ENCODE measurements at places on chromosomes 5 and 9.

DNA sequence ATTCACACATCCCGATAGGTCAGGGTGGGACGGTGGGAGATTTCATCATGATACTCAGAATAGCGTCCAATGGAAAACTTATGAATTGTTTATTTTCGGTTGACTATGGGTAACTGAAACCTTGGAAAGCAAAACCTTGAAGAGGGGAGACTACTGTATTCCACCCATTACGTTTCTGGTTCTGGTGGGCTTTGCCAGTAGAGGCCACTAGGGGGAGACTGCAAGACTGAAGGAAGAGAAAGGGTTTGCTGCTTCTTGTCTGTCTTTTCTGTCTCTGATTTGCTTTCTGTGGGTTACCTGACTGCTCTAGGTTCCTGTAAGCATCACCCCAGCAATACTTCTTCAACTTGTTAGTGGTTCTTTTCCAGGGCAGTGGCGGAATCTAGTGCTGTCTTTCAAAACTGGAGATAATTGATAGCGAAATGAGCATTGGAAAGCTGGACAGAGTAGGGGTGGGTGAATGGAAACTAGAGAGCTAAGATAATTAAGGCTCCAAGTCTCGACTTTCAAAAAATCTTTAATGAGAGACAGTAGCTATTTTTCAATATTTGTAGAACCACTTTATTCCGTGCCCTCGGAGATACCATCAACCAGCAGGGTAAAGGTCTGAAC is 27.0 kb downstream of the GRIN3A start:
- ATAC-seq, result no peak

DNA sequence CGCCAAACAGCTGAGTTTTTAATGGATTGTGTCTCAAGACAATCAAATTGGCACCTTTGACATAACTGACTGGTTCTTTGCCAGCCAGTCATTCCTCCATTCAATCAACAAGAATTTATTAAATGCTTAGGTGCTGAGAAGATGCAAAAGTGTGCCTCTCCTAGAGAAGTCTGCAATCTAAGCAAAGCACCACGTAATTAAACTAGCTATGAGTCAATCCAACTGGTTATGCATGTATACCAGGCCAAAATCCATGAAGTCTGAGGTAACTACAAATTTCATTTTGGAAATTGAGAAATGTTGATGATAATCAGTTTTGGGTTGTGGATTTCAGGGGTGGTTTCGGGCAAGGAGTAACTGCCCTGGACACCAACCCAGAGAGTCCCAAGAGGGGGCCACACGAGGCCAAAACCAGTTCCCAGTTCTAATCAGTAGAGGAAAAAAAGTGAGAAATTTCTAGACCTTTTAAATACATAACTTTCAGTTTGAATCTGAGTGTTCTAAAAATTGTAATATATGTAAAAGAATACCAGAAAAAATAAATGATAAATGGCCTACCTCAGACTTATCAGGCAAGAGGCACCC is 92.6 kb downstream of the EFNA5 start:
- ATAC-seq, result peak; percentile 45

DNA sequence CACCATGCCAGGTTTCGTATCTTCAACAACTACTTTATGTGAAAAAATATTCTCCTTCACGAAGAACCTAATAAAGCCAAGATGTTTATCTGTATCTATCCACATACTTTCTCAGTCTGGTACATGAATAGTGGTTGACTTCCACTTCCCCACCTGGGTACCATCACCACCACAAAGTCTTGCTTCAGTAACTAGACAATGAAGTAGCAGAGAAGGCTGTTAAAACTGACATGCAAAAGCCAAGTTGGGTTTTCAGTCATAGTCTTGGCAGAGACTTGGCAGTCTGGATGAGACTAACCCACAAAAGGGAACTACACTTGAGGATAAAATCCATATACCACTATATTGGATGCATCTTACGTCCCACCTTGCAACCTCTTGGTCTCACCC is 5.0 kb downstream of the P4HA2 start:
- ATAC-seq, result no peak

DNA sequence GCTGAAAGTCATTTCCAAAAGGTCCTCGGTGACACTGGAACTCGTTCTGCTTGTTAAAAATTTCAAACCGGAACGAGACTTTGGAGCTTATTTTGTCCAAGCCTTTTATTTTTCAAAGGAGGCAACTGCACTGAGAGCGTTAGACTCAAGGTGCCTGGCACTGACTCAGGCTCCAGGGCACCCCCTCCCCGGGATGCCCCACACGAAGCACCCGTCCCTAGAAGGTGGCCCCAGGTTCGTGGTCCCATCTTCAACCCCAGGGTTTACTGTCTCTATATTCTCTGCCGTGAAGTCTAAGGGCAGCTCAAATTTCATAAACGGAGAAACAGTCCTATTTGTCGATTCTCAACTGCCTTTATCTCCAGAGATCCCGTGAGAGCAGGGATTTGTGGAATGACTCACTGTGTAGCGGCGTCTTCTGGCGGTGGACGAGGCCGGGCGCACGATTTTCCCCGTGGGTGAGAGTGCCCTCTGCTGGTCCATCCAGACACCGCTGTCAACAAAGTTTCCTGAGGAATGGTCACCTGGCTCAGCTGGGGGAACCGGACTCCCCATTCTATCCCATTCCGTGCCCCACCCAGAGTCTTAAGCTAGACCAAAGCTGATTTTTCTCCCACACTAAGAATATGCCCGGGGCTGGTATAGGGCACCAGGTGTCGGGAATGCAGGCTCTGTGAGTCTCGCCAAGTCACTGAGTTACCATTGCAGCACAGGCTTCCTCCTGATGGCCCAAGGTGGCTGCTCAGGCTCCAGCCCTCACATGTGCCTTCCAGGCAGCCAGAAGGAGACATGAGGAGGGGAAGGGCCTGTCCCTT is 27.1 kb upstream of the SLC6A19 start:
- peak; percentile 95 for ATAC-seq

DNA sequence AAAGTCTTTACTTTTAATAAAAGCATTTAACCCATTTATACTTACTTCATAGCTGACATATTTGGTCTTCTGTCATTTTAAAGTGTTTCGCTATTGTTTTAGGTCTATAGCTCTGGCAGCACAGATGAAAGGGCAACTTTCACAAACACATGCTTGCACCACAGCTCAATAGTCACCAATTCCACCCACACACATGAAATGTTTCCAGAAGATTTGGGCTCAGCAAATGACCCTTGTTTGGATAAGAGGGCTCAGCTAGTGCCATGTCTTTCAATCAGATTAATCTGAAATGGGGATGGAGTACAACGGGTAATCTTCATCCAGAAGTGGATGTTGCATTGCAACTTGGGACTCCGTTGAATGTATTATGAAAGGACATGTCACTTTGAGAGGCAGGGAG is 176.0 kb downstream of the FGF18 start:
- no peak for ATAC-seq

DNA sequence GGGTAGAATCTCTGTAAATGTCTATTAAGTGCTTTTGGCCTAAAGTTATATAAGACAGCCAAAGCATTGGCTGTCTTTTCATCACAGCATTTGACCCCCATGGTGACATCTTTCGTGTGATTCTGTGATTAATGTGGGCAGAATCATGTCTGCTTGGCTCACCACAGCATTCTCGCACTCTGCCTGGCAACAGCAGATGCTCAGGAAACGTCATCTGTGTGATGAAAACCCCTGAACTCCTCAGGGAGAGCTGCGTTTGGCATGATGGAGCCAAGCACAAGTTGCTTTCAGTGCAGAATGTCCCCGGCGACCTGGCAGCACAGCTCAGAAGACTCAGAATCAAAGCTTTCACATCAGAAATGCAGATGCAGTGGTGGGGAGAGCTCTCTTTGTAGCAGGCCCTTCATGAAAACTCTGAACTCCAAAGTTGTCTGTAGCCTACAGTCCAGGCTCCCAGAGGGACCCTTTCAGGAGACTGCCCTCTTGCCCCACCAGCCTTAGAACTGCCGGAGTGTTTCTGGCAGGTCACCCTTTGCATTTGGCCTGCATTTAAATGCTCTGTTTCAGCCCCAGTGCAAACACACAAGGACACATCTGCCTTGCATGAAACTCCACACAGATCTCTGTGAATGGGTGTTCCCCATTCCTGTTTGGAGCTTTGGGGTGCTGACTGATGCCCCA is 155.6 kb upstream of the PANK3 start:
- peak; percentile 97 for ATAC-seq

GRCh38 chr9:92669527-92669889 is 423 bp downstream of the IPPK start:
- peak; percentile 6 for ATAC-seq

DNA sequence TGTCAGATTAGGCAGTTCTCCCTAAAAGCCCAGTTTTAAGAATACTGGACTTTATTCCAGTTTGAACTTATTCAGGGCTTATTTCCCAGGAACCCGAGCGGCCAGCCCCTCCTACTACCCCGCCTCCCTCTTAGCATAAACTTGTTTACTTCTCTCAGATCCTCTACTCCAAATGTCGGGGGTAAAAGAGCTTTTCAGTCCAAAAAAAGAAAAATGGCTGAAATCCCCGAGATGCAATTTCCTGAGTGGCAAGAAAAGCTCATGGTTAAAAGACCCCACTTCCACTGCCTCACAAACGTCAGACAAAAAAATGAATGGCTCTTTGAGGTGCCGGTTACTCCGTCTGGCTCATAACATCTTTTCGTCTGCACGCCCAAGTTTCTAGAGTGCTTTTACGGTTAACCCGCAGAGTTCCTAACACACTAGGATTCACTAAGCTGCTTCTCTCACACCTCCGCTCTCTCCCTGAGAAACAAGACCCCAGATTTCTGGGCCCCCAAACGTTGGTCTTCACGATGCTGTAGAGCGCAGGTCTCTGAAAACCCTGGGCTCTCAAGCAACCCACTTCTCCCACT is 402 bp downstream of the BRD8 start:
- peak; percentile 14 for ATAC-seq

DNA sequence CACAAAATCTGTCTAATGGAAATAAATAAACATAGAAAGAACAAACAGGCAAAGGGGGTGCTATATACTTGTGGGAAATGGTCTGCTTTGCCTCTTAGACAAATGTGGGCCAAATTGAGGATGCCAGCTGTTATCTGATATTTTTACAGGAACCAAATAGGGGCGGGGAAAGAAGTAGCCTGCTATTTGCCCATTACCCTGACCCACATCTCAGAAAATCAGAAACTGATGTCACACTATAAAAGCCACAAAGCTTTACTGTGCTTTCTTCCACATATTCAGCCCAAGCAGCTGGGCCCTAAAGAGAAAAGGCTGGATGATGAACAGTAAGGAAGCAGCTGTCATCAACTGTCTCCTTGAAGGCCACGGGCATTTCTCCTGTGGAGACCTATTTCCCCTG is 97.3 kb downstream of the ELAVL2 start:
- no peak for ATAC-seq

DNA sequence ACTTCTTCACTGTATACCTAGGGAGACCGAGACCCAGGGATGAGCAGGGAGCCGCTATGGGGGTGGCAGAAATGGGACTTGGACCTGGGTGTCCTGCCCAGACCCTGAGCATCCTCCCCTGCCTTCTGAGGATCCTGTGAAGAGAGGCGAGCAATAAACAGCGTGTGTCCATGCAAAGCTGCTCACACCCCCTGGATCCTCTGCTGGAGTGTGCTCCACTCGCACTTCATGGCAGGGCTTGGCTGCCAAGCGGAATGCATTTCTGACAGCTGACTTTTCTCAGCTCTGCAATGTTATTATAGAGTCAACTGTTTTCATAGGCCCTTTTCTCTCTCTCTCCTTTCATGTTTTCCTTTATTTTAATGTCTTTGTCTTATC is 31.0 kb upstream of the ALDH1B1 start:
- ATAC-seq, result peak; percentile 33

DNA sequence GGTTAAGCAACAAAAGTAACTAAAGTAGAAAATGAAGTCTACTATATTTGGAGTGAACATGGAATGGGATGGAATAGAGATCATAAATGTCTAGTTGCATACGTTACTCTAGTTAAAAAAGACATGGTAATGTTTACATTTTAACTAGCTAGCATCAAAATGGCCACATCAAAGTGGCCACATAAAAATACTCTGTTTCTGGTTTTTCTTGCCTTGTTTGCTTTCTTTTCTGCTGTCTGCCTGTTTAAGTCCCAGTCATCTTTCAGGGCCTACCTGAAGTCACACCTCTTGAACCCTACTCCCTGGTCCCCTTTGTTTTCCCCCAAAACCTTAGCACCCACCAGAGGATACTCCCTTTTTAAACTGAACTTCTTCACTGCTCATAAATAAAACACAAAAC is 6.4 kb upstream of the KIF2A start:
- no peak for ATAC-seq

GRCh38 chr5:16916262-16916878 is 19.7 kb downstream of the MYO10 start:
- ATAC-seq, result no peak

- peak; percentile 82 for ATAC-seq
Measured at GRCh38 chr5:83518319-83519061, 46.9 kb downstream of the VCAN start.

DNA sequence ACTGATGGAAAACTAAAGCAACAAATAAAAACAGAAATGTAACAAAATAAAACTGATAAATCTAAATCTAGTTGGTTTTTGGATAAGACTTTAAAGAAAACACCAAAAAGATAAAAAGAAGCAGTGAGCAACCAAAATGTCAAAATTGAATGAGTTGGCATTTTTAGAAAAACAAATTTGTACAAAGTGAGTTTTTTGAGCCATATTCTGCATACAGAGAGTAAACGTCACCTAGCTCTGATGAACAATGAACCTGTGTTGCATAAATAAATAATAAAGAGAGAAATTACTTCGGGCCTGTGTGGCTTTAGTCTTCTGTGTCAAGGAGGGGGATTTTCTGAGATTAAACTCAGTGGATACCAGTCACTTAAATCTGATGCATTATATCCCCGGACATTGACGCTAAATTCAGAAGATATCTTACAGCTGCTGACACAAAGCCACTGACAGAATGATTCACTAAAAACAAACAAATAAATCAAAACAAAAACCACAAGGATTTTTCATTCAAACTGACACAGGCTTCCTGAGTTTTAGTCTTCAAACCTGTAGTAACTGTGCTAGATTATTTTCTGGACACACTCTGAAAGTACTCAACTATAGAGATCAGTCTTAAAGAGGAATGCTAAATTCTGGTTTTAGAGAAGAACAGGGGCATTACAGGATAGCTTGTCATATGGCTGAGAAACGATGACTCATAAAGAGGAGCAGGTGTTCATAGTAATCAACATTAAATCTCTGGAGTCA is 403.5 kb upstream of the ST8SIA4 start:
- peak; percentile 74 for ATAC-seq

GRCh38 chr5:124052201-124052600 is 540.2 kb downstream of the CSNK1G3 start:
- ATAC-seq, result no peak

- ATAC-seq, result no peak
Measured at GRCh38 chr5:98941131-98941883, 12.5 kb upstream of the CHD1 start.
